Stimulated activated CD8-positive, alpha-beta memory T cell treated with anti-CD3 and anti-CD28 coated beads, Interleukin-4, amount 100 ng/mL, for 1 hour (primary cell): ENCODE measurements at places on chromosomes 5 and 9.

- DNase-seq = no peak
These were observed 24.6 kb upstream of the ADRB2 start for GRCh38 chr5:148801682-148802276.

GRCh38 chr9:21081451-21081850 lies 3.7 kb upstream of the IFNB1 start:
- no peak for DNase-seq

DNA sequence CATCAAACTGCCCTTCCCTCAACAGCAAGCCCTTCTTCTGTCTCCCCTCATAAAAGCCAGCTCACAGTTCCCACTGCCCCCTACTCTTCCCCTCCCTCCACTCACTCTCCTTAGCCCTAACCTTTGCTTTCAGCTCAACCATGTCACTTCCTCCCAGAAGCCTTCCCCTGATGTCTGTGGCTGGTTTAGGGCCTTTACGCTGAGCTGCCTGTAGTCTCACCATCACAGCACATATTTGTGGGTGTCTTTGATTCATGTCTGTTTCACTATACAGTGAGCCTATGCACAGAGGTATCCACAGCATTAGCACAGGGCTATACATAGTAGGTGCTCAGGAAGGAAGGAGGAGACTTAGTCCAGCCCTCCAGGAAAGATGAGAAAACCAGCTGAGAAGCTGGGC lies 34.7 kb downstream of the C9orf50 start:
- no peak for DNase-seq

DNA sequence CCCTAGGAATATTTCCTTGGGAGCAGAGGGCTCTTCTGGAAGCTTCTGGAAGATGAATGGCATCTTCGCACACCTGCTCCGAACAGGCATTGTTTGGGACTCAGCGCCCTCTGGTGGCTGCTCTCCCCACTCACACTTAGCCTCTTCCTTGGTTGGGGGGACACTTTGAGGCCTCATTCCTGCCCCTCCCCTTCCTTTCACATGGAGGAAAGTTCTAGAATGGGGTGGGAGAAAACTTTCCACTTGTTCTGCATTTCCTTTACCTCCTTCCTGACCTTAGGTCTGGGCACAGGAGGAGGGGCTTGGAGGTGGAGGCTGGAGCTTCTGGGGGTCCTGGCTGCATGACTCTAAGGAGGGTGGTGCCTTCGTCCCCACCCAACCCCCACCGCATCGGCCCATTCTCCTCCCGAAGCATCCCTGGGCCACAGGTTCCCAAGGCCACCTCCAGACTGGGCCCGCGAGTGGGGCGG lies 19.3 kb upstream of the SMIM32 start:
- DNase-seq = peak; percentile 6

GRCh38 chr5:80704221-80704620 lies 49.4 kb upstream of the DHFR start:
- DNase-seq = no peak
